ENCODE measurements at places on chromosomes 5 and 9.

DNA sequence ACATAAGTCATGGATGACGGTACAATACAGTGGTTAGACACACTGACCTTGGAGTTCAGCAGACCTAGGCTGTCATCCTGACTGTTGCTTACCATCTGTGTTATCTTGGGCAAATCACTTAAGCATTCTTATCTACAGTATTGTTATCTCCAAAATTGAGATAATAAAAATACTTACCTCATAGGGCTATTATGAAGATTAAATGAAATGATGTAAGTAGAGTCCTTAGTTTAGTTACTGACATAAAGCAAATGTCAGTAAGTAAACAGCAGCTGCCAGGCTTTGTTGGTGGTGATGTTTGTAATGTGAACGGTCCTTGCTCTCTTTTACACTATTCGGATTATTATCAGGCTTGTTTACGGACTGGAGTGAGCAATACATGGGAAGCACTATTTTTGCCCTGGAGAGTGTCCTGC, 107.3 kb upstream of the DPYSL3 start:
- no peak for DNase-seq

DNA sequence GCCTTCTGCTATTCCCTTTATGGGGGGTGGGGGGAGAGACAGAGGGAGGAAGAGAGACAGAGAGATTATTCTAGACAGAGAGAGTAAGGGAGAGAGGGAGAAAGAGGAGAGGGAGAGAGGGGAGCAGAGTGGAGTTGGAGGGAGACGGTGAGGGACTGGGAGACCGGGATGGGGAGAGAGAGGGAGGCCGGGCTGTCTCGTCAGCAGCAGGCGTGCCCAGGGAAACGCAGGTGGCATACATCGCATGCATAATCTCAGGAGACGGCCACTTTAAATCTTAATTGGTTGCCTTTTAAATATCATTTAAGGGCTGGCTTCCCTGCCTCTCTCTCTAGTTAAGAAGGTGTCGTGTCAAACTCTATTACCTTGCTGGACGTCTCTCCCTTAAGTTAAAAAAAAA, 8.4 kb downstream of the IRX4 start:
- no peak for DNase-seq

GRCh38 chr9:77647267-77648233, 572 bp downstream of the GNA14 start:
- DNase-seq: no peak

- DNase-seq: peak; percentile 18
Measured at GRCh38 chr5:90170261-90170660, 239.3 kb downstream of the CETN3 start.

- no peak for DNase-seq
Measured at GRCh38 chr5:169178754-169179153, 122.2 kb downstream of the SLIT3 start.

- DNase-seq: no peak
Measured at GRCh38 chr9:108885643-108886348, 23.7 kb downstream of the ACTL7A start.

DNA sequence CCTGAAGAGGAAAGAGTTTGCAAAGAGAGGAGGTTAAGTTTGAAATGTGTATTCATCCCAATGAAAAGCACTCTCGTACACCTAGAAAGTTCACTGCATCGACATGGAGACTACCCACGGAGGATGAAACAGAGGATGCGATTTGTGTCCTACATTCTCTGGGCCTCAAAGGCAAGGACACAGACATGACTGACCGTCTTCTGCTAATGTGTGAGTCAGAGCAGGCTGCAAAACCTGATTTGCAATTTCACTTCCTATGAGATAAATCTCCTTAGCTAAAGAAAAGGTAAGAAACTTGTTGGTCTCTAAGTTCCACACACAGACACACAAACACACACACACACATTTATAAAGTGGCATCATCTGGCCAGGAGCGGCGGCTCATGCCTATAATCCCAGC, 98.6 kb downstream of the GNAQ start:
- DNase-seq: no peak

DNA sequence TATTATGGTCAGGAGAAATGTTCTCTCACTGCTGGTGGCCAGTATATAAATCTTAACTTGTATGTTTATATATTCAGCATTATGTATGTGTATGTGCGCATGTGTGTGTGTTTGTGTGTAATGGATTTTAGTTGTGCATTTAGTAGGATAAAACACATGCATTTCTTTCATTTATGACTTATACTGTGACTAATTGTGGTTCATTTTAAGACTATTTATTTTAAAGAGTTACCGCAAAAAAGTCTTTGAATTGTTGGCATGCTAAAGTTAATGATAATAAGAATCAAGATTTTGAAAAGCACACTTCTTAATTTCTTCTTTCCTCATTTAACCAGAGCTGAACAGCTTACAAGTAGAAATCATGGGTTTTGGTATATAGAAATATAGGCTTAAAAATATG, 60.9 kb downstream of the RAI14 start:
- no peak for DNase-seq

GRCh38 chr9:125646621-125647100, 60.3 kb downstream of the MAPKAP1 start:
- no peak for DNase-seq

- no peak for DNase-seq
Measured at GRCh38 chr5:151127926-151128325, 29.7 kb downstream of the ANXA6 start.

GRCh38 chr5:122374110-122374509, 62.1 kb downstream of the SNCAIP start:
- DNase-seq: no peak

- DNase-seq: no peak
Measured at GRCh38 chr9:37978983-37979382, 75.1 kb upstream of the SLC25A51 start.

- peak; percentile 39 for DNase-seq
Measured at GRCh38 chr9:18438300-18438925, 35.5 kb upstream of the ADAMTSL1 start.

DNA sequence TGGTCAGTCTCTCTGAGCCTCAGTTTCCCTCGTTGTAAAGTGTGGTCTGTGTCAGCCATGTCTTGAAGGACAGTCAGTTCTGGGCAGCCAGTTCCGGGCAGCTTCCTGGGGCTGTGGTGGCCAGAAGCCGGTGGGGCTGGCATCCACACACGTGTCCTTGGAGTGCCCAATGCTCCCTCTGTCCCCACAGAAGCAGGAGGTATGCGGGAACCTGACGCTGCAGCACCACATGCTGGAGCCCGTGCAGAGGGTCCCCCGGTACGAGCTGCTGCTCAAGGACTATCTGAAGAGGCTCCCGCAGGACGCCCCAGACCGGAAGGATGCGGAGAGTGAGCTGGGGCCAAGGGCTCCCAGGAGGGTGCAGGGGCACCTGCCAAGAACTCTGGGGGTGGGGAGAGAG, 48.4 kb upstream of the SUSD3 start:
- DNase-seq: no peak

DNA sequence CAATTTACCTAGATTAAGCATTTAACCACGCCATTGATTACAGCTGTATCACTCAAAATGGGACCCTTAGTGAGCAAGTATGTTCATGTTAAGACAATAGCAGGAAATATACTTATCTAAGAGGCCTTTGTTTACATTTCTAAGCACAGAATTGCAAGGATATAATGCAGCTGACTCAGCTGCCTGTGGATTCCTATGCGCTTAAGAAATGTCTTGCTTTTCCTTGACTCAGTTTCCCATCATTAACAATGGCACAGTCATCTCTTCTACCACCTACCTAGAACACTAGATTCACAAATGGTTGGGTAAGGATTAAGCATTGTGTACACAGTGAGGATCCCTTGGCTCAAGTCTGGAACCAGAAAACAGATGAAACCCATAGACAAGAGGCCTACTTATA, 163.8 kb downstream of the TSSK1B start:
- DNase-seq: no peak

DNA sequence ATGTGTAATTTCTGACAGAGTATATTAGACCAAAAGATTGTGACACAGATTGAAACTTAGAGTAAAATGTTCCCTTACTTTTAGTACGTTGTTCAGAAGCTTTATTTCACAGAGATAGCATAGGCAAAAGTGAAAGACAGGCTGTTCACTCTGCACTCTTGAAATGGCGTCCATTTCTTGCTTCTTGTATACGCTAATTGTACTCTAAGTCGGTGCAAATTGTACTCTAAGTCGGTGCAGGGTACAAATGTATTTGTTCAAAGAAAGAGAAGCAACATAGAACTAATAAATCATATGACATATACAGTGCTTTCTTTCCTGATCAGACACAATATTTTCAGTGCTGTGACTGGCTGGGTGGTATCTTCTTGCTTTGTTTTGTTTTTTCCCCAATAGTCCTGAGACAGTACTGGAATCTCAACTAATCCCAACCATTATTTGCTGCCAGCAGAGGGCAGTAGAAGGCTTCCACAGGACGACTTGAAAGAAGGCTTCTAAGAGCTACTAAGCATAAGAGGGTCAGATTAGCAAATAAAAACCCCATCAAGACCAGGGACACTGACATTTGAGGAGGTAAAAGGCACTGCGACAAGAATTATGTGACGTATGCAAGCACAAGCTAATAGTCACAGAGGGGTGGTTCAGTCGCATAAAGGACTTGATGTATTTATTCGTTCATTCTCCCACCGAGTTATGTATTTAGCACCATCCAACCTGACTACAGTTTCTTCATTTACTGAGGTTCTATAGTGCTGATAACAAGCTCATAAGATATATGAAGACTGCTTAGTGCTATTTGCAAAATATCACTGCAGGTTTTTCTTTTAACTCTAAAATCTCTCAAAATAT, 831.8 kb downstream of the TAF11L14 start:
- peak; percentile 91 for DNase-seq

GRCh38 chr9:88781628-88782391, 209.5 kb upstream of the S1PR3 start:
- DNase-seq: no peak

GRCh38 chr5:132714456-132715307, 22.7 kb downstream of the KIF3A start:
- DNase-seq: peak; percentile 30

DNA sequence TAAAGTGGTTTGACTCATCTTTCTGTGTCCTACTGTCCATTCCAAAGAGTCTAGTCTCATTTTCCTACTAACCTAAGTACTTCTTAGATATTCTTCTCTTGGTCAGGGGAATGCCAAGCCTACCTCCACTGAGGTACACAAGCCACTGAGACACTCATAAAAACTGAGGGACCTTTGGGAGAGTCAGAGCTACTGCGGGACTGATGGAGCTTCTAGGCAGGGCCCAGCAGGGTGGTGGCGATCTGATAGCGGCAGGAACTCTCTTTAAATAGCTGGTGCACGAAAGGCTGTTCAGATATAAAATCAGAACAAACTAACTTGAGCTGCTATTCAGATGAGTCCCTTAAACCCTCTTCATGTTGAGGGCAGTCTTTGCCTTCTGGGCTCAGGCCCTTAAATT, 14.7 kb downstream of the NUP214 start:
- DNase-seq: no peak

DNA sequence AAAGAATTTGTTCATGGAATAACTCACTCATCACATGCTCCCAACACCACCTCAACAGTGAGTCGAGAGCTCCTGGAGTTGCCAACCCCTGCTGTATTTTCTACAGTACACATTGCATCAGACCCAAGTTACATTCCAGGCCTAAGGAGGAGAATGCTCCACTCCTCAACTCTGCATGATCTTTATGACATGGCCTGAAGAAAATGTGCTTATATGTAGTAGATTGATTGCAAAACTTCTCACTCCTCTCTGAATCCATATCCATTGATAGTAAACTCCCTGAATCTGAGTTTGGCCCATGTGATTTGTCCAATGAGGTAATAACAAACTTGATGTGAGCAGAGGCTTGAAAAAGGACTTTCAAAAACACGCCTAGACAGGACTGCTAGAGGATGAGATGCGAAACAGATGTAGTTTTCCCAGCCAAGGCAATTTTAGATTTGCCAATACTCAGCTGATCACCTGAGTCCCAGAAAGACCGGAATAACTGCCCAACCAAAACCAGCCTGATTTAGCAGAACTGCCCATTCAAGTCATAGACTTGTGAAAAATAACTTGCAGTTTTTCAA, 29.0 kb upstream of the PAPPA start:
- no peak for DNase-seq

GRCh38 chr5:103295424-103295823, 36.9 kb downstream of the MACIR start:
- no peak for DNase-seq

- DNase-seq: no peak
Measured at GRCh38 chr5:5315068-5315980, 107.2 kb upstream of the ICE1 start.

GRCh38 chr5:11346336-11346735, 557.9 kb downstream of the CTNND2 start:
- DNase-seq: no peak

- DNase-seq: no peak
Measured at GRCh38 chr5:137604348-137605095, 105.4 kb upstream of the SPOCK1 start.

- DNase-seq: no peak
Measured at GRCh38 chr9:99038484-99038820, 66.5 kb upstream of the TGFBR1 start.

DNA sequence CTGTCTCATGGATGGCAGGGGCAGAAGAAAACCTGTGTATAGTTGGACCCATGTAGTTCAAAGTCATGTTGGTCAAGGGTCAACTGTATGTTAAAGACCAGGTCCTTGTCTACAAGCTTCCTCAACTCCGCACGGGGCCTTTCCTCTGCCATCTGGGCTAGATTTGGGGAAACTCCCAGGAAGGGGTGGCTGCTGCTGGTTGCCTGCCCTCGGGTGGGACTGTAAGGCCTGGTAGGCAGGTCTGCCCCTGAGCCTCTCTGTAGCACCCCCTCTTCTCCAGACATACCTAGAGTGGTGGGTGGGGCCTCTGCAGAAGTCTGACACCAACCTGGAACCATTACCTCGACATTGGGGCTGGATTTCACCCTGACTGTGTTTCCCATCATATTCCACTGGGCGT, 15.2 kb downstream of the ENHO start:
- no peak for DNase-seq

GRCh38 chr9:127731938-127732337, 3.2 kb downstream of the TOR2A start:
- DNase-seq: no peak

DNA sequence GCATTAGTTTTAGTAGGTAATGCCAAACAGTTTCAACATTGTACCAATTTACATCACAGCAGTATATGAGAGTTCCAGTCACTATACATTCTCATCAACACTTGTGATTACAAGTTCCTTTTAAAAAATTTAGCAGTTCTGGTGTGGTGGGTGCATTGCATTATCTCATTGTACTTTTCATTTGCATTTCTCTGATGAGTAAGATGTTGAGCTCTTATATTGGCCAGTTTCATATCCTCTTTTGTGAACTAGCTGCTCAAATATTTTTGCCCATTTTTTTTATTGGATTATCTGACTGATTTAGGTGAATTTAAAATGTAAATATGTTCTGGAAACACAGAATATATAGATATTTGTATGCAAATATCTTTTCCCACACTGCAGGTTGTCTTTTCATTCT, 160.9 kb upstream of the NR3C1 start:
- no peak for DNase-seq

DNA sequence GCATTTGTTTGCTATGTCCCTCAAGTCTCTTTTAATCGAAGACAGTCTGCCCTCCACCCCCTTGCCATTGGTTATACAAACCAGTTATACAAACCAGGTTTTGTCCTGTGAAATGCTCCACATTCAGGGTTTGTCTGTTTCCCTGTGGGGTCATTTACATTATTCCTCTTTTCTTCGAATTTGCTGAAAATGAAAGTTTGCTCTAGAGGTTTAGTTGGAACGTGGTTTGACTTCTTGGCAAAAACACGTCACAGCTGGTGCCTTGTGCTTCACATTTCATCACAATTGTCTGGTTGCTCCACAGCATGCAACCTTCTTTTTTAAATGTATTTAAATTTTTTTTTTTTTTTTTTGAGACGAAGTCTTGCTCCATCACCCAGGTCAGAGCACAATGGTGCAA, 4.2 kb upstream of the HAVCR2 start:
- no peak for DNase-seq
